ENCODE measurements at places on chromosomes 5 and 9. TPM values are rescaled to one million over a fixed set of nuclear protein-coding genes. Genes with fewer than 3 reads are reported as not detected.

FOXD4L4 gene
- total RNA-seq: 0.16 TPM

DNA sequence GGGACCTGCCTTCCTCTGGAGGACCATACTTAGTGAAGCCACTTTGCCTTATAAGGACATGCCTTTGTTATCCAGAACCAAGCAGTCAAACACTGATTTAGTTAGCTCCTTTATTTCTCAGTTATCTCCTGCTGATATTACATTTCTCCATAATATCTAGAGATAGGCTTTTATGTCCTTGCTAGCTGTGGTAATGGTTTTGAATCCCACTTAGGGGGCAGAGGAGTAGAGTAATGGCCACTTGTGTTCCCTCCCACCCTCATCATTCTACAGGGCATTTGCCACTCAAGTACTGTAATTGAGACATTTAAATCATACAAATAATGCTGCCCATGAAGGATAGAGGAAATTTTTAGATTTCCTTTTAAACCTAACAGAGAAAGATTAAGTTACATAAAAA lies 80.9 kb downstream of the DOCK8 start:
- no peaks in the 10 kb centered on the region for H3K4me1 ChIP-seq
- DNase-seq: no peak
- peaks cover 3% of the 10 kb centered on the region for H3K27me3 ChIP-seq

REEP2 gene
- total RNA-seq: 15.7 TPM

DNA sequence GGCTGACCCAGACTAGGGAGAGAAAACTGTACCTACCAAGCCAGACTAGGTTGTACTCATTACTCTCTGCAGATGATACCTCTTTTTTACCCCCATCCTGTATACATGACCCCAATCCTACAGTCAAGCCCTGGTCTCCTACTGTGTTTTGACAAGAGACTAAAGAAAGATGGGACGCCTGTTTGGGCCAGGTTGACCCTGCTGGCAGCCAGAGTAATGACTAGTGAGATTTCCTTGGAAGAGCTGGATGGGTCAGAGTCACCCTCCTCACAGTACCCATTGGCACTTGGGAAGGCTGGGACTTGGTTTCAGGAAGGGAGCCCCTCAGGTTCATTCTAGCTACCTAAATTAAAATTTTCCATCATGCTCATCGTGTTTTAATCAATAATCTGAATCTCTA lies 89.7 kb upstream of the NR4A3 start:
- H3K36me3 ChIP-seq: no peaks in the 10 kb centered on the region
- no peaks in the 10 kb centered on the region for H3K27me3 ChIP-seq
- no peak for DNase-seq
- H3K4me1 ChIP-seq: no peaks in the 10 kb centered on the region

PCDHGB1 gene
- 2.5 TPM for total RNA-seq

DNA sequence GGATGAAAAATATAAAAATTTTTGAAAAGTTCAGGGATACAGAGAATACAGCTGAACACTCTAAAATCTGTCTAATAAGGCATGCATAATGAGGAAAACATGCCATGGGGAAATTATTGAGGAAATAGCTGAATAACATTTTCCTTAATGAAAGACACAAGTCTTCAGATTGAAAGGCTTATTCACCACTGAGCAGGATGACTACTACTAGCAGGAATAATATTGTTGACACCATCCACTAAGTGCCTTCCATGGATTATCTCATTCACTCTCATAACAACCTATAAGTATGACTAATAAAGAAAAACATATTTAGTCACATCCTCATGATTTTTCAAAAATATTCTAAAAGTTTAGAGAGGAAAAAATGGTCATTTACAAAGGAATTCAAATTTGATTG lies 96.7 kb upstream of the FER start:
- no peak overlapping the region for H3K4me3 ChIP-seq
- no peaks in the 10 kb centered on the region for H3K27me3 ChIP-seq
- no peaks in the 10 kb centered on the region for H3K36me3 ChIP-seq
- no peak for DNase-seq
- H3K27ac ChIP-seq: no peak overlapping the region

GRCh38 chr5:139692679-139693308 lies 44.6 kb downstream of the CXXC5 start:
- no peak overlapping the region for H3K4me3 ChIP-seq
- no peaks in the 10 kb centered on the region for H3K27me3 ChIP-seq
- H3K36me3 ChIP-seq: no peaks in the 10 kb centered on the region
- no peak overlapping the region for H3K27ac ChIP-seq
- no peak for DNase-seq
- H3K4me1 ChIP-seq: peaks cover 34% of the 10 kb centered on the region

DNA sequence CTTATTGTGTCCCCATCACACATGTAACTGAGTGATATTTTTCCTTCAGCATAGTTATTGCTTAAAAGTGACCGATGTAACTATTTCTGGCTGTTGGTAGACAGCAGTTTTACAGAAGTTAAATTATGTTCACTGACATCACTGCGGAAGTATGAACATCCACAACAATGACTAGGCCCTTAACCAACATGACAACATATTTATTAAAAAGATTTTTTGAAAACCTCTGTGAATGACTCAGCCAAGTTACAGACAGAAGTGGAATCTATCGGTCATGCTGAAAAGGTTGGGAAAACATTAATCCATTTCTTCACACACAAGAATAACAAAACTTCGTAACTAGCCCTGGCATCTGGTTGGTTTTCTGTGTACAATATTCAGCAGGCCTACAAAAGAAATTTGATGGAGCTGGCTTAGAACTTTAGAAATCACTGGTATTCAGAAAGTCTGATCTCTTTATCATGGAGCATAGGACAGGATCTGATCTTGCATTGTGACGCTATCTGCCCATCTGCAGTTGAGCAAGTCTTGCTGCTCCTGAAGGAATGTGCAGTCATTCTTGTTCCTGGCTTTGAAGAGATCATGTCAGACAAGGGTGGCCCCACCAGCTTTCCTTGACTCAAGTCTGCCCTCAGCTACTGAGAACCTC lies 6.5 kb downstream of the GLIS3 start:
- no peaks in the 10 kb centered on the region for H3K4me1 ChIP-seq
- no peak for DNase-seq
- no peaks in the 10 kb centered on the region for H3K27me3 ChIP-seq

DNA sequence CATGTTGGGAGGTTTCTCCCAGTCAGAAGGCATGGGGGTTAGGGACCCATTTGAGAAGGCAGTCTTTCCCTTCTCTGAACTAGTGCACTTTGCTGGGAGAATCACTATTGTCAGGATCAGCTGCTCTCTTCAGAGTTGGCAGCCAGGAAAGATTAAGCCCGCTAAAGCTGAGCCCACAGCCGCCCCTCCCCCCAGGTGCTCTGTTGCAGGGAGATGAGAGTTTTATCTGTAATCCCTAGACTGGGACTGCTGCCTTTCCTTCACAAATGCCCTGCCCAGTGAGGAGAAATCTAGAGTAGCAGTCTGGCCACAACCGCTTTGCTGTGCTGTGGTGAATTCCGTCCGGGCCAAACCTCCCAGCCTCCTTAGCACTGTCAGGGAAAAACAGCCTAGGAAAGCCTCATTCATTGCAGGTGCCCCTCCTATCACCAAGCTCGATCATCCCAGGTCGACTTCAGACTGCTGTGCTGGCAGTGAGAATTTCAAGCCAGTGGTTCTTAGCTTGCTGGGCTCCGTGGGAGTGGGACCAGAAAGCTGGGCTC lies 69.8 kb downstream of the CNTLN start:
- no peaks in the 10 kb centered on the region for H3K36me3 ChIP-seq
- no peak overlapping the region for H3K27ac ChIP-seq
- H3K4me1 ChIP-seq: no peaks in the 10 kb centered on the region

PCA3 gene
- not detected for total RNA-seq

DNA sequence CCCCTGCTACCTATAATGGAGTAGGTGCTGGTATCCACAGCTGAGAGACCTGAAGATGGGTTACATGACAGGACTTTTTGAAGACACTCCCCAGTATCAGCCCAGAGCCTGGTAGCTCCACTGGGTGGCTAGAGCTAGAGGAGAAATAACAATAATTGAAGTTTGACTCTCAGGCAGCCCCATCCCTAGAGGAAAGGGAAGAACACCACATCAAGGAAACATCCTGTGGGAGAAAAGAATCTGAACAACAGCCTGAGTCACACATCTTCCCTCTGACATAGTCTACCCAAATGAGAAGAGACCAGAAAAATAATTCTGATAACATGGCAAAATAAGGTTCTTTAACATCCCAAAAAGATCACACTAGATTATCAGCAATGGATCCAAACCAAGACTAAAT lies 432.1 kb downstream of the CDH18 start:
- no peak overlapping the region for H3K27ac ChIP-seq
- no peaks in the 10 kb centered on the region for H3K4me1 ChIP-seq
- H3K4me3 ChIP-seq: no peak overlapping the region
- H3K27me3 ChIP-seq: no peaks in the 10 kb centered on the region
- no peak for DNase-seq

PRRX2 gene
- not detected for total RNA-seq

DNA sequence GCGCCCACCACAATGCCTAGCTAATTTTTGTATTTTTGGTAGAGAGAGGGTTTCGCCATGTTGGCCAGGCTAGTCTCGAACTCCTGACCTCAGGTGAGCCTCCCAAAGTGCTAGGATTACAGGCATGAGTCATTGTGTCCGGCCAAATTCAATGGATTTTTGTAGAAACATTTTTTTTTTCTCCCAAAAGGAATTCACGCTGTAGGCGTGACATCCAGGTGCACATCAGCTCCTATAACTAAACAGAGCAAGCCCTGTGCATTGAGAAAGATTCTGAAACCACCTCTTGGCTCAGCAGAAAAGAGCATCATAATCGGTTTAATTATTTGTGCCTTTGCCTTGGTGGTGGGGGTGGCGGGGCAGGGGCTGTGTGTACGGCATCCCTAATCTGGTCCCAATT lies 32.9 kb upstream of the DAB2IP start:
- H3K27me3 ChIP-seq: no peaks in the 10 kb centered on the region
- DNase-seq: no peak
- no peaks in the 10 kb centered on the region for H3K36me3 ChIP-seq

GRCh38 chr9:5843794-5844471 lies 11.0 kb upstream of the ERMP1 start:
- H3K27me3 ChIP-seq: no peaks in the 10 kb centered on the region
- no peaks in the 10 kb centered on the region for H3K4me1 ChIP-seq
- H3K27ac ChIP-seq: no peak overlapping the region
- H3K36me3 ChIP-seq: peaks cover 3% of the 10 kb centered on the region
- DNase-seq: no peak

DNA sequence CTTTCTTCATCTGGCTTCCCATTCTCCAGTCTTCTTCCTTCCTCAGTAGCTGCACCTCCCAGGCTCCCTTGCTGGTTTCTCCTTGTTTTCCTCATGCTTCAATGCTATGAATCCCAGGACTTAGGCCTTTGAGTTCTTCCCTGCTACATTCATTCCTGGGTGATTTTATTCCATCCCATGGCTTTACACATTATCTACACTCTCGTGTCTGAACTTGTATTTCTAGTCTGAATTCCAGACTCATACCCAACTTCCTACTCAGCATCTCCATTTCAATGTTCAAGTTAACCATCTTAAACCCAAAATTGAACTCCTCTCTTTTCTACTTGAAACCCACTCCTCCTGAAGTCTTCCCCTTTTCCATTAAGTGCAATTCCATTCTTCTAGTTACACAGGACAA lies 20.0 kb downstream of the SLC24A2 start:
- H3K27me3 ChIP-seq: no peaks in the 10 kb centered on the region
- H3K27ac ChIP-seq: no peak overlapping the region
- no peak overlapping the region for H3K4me3 ChIP-seq
- H3K36me3 ChIP-seq: no peaks in the 10 kb centered on the region
- no peak for DNase-seq

GRCh38 chr9:7802666-7803065 lies 3.1 kb upstream of the DMAC1 start:
- H3K27ac ChIP-seq: no peak overlapping the region
- H3K4me1 ChIP-seq: peaks cover 7% of the 10 kb centered on the region
- H3K27me3 ChIP-seq: no peaks in the 10 kb centered on the region
- no peak overlapping the region for H3K4me3 ChIP-seq
- H3K36me3 ChIP-seq: no peaks in the 10 kb centered on the region
- DNase-seq: no peak

GRCh38 chr5:86354664-86355063 lies 263.1 kb upstream of the COX7C start:
- no peaks in the 10 kb centered on the region for H3K4me1 ChIP-seq
- H3K4me3 ChIP-seq: no peak overlapping the region
- no peaks in the 10 kb centered on the region for H3K27me3 ChIP-seq
- no peak for DNase-seq

EQTN gene
- total RNA-seq: 0.71 TPM

RMRP gene
- 13,388 TPM for total RNA-seq

OMD gene
- 16.3 TPM for total RNA-seq

FABP6 gene
- not detected for total RNA-seq

GRCh38 chr5:67427850-67428298 lies 231.3 kb upstream of the CD180 start:
- H3K27me3 ChIP-seq: no peaks in the 10 kb centered on the region
- no peaks in the 10 kb centered on the region for H3K4me1 ChIP-seq
- no peak overlapping the region for H3K4me3 ChIP-seq
- no peaks in the 10 kb centered on the region for H3K36me3 ChIP-seq
- DNase-seq: no peak

LYSMD3 gene
- 23.7 TPM for total RNA-seq

OLFM1 gene
- total RNA-seq: 17.7 TPM

- no peaks in the 10 kb centered on the region for H3K36me3 ChIP-seq
- DNase-seq: peak; percentile 67
- no peaks in the 10 kb centered on the region for H3K27me3 ChIP-seq
These were observed 610 bp downstream of the PSIP1 start for GRCh38 chr9:15509931-15510788.

CDHR2 gene
- total RNA-seq: not detected

Data from sigmoid colon (tissue), 7 donors.